ENCODE measurements at places on chromosomes 11 and 22.

DNA sequence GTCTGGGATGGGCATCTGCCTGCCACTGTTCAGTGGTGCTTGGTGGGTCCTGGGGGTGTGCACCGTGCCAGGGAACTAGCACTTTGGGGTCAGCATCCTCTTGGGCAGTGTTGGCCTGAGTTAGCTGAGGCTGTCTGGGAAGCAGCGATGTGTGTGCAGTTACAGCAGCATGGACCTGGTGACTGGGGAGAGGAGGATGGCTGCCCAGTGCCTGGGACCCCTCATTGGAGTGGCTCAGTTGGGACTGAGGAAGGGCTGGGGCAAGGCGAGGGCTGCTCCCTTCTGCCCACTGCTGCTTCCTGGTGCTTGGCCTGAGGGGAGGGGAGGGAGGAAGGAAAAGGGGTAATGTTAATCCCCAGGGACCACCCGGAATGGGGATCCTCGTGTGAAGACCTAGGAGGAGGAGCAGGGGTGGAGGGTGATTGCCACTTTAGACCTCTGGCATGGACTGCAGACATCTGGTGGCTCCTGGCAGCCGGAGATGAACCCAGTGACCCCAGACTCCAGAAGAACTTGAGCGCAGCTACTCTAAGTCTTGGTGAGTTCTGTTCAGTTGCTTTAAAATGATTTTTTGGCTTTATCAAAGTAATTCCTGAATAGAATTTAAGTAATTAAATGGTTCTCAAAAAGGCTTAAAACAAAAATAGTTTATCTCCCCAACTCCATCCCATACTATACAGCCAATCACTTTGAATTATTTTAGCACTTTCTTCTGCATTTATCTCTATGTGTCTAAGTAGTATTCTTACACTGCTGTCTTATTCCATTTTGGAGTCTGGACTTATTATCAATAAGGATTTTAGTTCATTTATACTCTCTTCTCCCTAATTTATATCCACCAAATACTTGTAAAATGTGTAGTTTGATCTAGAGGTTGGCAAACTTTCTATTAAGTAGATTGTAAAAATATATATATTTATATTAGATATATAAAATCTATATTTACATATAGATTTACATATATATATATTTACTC, 15.4 kb upstream of the TMEM191C start:
- DNase-seq, result no peak

DNA sequence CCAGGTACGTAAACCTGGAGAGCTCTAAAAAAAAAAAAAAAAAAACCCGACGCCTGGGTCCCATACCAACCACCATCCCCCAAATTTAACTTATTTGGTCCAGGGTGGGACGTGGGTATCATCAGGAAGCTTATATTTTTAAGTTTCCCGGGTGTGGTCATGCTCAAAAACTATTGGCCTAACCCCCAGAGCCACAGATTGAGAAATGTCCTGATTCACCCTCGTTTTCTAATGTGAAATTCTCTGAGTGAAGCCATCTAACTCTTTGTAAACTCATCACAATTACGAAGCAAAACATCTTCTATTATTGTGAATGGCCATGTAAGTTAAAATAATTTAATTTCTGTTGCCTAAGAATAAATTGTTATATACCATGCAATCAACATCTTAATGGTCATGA, 29.6 kb downstream of the PAK1 start:
- DNase-seq, result no peak

GRCh38 chr22:47113853-47114415, 351.5 kb downstream of the TBC1D22A start:
- DNase-seq, result no peak

DNA sequence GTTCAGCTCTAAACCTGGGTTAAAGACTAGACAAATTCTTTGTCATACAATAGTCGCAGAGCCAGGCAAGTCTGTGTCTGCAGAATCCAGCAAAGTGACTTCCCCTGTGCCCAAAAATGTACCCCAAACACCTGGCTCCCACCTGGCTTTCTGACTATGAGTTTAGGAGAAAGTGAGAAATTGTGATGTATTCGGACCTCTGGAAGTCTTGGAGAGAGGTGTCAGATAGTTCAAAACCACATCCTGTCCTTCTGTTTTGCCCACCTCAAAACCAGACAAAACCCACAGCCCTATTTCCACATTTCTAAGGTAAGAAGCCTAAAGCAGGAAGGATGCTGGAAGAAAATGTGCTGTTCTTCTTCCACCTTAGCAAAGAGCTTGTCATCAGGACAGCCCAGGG, 63.8 kb upstream of the CLMP start:
- DNase-seq, result no peak

GRCh38 chr11:33214187-33214586, 43.0 kb upstream of the HIPK3 start:
- no peak for DNase-seq

- DNase-seq, result no peak
Measured at GRCh38 chr22:48262596-48263430, 1500.4 kb downstream of the TBC1D22A start.

- no peak for DNase-seq
Measured at GRCh38 chr11:68454767-68455166, 5.8 kb upstream of the PPP6R3 start.

- DNase-seq, result no peak
Measured at GRCh38 chr22:47112582-47112965, 350.1 kb downstream of the TBC1D22A start.
